NCI-H1436 treated with DMSO at 0.1 percent for 48 hours (cell line): ENCODE measurements at places on chromosomes 16 and 17.

- DNase-seq = no peak
These were observed 341.0 kb upstream of the EEF2KMT start for GRCh38 chr16:5438591-5438990.

DNA sequence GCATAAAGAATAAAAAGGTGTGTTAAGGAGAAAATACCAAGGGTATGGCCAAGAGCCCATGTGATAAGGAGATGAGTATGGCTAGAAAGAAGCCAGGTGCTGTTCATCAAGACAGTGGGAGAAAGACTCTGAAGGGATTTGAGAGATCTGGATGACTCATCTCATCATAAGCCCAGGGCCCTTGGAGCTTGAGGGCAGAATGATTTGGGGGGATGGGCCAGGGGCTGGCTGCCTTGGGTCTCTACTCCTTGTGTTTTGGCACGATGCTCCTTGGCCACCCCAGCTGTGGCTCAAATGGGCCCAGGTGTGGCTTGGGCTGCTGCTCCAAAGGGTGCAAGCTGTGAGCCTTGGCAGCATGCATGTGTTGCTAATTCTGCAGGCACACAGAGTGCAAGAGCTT lies 14.5 kb upstream of the TNFRSF13B start:
- no peak for DNase-seq

DNA sequence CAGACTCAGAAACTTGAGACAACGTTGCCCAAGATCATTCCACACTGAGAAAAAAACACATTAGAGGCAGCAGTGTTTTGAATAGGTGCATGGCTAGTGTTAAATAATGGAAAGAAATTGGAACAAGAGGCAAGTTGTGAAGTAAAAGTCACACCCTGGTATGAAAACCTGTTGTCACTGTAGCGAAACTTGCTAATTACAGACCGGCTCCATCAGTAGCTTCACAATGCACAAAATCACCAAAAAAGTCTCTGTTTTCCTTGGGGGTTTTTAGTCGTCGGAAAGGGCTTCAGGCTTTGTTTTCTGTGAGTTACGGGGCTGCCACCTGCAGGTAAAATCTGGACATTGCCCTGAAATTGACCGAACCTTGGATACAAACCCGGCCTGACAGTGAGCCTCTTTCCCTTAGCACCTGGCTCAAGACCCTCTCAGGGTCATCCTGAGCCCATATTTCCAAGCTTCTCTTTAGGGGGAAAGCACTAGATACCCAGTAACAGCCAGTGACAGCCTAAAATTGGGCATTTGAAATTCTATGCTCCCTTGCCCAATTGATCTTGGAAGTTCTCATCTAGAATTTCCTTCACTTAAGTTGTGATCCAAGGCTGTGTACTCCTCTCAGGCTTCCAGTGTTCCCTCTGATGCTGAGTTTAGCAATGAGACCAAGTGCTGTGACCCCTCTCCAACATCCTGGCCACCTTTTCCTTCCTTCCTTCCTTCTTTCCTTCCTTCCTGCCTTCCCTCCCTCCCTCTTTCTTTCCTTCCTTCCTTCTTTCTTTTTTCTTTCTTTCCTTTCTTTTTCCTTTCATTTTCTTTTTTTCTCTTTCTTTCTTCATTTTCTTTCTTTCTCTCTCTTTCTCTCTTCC lies 7.2 kb upstream of the GRB2 start:
- no peak for DNase-seq

- no peak for DNase-seq
These were observed 139.3 kb upstream of the ZNF267 start for GRCh38 chr16:31734265-31734664.
